Caco-2 (cell line): ENCODE measurements at places on chromosomes 5 and 9.
A peak's percentile ranks its signal among the peaks of the same experiment; 100 is the strongest.

DNA sequence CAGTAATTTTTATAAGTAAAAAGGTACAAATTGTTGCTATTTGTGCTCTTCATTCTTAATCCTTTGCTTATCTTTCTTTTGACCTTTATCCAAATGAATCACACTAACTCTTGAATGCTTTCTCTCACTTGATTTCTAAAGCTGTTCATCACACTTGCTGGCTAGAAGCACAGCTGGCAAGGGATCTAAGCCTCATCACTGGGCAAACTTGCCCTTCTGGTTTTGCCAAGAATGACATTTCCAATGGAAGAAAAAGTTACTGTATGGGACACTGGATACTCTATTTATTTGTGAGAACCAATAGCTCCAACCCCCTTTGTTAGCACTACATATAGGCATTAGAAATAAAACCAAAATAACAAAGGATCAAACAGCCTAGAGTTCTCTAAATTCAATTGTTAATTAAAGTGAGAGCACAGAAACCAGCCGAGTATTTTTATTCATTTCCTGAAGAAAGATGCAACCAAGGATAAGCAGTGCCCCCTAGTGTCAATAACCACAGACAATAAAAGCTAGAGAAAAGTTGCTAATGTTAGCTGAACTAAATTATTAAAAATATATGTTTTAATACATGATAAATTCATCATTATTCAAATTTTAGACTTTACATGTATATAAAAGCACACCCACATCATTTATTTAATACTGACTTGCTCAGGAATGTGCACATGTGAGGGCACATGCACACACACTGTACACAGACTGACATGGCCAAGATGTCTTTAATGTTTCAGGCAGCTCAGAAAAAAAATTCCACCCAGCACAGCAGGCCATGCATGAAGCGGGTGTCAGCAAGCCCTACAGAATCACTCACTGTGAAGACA is 59.8 kb upstream of the POU5F2 start:
- DNase-seq = peak; percentile 55

DNA sequence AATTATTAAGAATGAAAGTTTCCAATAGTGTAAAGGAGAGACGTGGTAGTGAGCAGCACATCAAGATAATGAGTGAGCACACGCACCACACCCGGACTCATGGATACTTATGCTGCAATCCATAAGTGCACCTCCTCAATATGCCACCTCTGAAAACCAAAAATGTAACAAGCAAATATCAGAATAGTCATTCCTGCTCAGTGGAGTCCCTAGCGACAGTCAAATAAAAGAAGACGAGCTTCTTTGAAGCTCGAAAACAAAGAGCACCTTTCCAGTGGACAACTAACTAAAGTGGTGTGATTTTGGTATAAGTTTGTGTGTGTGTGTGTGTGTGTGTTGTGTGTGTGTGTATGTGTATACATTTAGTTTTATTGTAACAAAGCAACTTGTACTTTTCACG is 241.3 kb downstream of the DEPDC1B start:
- no peak for DNase-seq

GRCh38 chr9:107685901-107686300 is 196.3 kb upstream of the KLF4 start:
- no peak for DNase-seq

GRCh38 chr5:142320430-142320738 is 4.4 kb downstream of the SPRY4 start:
- DNase-seq = no peak

GRCh38 chr5:176741561-176742211 is 68.7 kb upstream of the UNC5A start:
- no peak for DNase-seq

- no peak for DNase-seq
Measured at GRCh38 chr5:72559866-72560766, 52.9 kb upstream of the ZNF366 start.

DNA sequence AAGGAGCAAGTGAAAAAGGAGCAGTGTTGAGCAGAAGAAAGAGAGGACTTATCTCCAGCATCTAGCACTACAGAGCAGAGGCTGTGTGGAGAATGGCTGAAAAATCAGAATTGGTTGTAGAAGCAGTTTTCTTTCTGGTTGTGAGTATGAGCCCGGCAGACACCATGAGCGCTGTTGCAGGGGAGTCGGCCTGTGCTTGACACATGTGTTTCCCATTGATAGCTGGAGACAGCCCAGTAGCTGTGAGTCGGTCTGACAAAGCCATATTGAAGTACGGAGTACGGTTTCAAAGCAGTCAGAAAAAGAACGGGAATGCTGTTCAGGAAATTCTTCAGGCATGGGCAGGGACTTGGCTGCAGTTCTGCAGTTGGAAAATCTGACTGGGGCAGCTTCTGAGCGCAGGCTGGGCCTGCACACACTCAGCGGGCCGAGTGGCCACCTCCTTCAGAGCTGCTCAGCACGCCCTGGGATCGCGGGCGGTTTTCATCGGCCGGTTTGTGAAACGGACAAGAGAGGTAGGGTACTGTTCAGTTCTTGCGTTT is at the start of gene SGCD:
TSS of gene SGCD (plus strand) at position 447 of the 542 bp plus-strand sequence.
- DNase-seq = no peak

- DNase-seq = no peak
Measured at GRCh38 chr9:91725651-91726050, 224.4 kb downstream of the ROR2 start.

DNA sequence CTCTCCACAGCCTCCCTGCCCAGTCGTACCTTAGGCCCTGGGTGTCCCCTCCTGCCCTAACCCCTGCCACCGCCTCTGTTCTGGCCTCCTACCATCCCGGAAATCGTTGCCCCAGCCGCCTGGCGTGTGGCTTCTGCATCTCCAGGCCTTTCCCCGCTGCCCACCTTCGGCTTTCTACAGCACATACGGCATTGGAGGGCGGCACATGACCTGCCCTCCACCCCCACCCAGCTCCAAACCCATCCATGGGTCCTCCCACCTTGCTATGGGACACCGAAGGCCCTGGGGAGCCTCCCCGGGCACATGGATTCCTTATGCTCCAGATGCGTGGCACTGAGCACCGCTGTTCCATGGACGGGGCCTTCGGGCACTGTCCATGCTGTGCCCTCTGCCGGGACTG is 32.0 kb downstream of the FGF18 start:
- DNase-seq = no peak

- DNase-seq = no peak
Measured at GRCh38 chr9:126363847-126364671, 37.4 kb downstream of the MVB12B start.

GRCh38 chr9:112921549-112921948 is 30.9 kb upstream of the SLC46A2 start:
- peak; percentile 37 for DNase-seq

DNA sequence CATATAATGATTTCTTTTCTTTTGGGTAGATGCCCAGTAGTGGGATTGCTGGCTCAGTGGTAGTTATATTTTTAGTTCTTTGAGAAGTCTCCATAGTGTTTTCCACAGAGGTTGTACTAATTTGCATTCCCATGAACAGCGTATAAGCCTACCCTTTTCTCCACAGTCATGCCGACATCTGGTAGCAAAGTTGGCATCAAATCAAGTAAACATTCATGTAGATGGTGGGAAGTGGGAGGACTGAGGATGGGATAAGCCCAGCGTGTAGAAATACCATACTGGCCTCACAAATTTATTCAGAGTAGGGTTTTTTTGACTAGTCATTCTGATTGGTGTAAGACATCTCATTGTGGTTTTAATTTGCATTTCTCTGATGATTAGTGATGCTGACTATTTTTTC is 115.4 kb downstream of the EGFLAM start:
- DNase-seq = no peak

- DNase-seq = no peak
Measured at GRCh38 chr5:122202952-122203351, 73.6 kb downstream of the ZNF474 start.

- DNase-seq = no peak
Measured at GRCh38 chr5:41747301-41747700, 122.9 kb downstream of the OXCT1 start.

- no peak for DNase-seq
Measured at GRCh38 chr9:17130725-17131124, 4.1 kb upstream of the CNTLN start.

GRCh38 chr5:34047774-34048572 is 5.0 kb upstream of the C1QTNF3 start:
- no peak for DNase-seq

GRCh38 chr5:96902876-96903275 is 26.6 kb downstream of the ERAP2 start:
- DNase-seq = no peak

- DNase-seq = no peak
Measured at GRCh38 chr5:124951661-124952060, 205.2 kb upstream of the ZNF608 start.

DNA sequence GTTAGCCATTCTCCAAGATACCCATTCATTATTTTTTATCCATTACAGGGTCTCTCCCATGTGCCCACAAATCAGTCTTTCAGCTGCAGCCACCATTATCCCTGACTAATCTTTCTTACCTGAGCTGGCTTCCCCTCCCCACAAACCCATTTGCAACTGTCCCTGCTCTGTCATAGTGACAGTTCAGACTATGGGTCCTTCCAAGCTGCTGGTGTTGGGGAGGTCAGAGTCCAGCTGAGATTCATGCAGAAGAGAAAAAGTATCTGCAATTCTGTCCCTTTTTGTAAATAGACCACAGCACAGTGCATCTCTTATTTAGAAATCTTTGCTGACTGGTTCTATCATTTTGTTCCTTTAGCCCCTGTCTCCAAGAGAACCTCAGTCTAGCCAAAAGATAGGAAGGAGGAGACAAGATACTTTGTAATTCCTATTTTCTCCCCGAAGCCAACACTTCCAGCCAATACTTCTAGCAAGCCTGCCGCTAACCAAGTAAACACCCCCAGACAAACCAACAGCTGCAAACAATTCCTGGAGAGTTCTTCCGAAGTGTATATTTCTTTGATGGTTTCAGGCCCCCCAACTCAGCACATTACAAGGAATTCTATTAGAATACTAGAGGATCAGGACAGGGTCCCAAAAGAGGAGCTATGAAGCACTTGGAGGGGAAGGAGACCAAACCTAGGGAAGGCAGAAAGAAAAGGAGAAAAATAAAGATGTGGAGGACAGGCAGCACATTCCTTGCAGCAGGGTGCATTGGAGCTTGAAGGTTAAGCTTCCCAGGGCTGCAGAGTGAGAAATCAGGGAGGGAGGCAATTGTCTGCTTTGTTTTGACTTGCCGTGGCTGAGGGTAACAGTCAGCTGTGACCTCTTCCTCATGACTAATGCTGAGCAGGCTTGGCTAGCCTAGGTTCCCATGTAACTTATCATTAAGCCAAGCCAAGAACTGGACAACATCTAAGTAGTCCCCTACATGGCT is 148.5 kb downstream of the SGCD start:
- DNase-seq = no peak

DNA sequence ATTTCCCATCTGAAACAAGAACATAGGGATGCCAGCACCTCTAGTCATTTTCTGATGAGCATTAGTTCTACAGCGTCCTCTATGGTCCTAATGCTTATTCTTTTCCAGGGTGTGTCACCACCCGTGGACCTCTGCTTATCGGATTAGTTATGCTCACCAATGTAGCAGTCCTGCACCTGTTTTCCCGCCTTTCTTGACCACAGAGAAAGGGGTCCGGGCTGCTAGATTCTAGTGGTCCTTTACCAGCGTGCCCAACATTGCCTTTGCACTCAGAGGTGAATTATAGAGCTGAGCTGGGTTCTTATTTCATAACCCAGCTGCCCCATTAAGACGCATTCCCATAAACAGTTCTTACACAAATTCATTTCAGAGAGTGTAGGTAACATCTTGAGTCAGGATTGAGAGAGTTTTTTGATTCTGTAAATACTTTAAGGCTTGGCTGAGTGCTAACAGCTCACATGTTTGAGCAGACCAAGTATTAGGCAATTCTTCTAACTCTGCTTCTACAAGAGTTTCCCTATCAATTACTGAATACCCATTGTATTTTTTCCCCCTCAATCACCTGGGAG is 2205.1 kb upstream of the C9orf72 start:
- no peak for DNase-seq

GRCh38 chr9:89527084-89527483 is 29.2 kb upstream of the SEMA4D start:
- DNase-seq = no peak

DNA sequence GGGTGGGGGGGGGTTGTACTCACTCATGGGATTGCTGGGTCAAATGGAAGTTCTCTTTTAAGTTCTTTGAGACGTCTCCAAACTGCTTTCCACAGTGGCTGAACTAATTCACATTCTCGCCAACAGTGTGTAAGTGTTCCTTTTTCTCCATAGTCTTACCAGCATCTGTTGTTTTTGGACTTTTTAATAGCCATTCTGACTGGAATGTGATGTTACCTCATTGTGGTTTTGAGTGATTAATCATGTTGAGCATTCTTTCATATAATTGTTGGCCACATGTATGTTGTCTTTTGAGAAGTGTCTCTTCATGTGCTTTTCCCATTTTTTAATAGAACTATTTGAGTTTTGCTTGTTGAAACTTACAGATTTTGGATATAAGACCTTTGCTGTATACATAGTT is 94.9 kb upstream of the PLPPR1 start:
- DNase-seq = no peak

- no peak for DNase-seq
Measured at GRCh38 chr9:138010861-138011260, 133.3 kb downstream of the CACNA1B start.

GRCh38 chr5:178667688-178668087 is 40.8 kb upstream of the CLK4 start:
- no peak for DNase-seq

DNA sequence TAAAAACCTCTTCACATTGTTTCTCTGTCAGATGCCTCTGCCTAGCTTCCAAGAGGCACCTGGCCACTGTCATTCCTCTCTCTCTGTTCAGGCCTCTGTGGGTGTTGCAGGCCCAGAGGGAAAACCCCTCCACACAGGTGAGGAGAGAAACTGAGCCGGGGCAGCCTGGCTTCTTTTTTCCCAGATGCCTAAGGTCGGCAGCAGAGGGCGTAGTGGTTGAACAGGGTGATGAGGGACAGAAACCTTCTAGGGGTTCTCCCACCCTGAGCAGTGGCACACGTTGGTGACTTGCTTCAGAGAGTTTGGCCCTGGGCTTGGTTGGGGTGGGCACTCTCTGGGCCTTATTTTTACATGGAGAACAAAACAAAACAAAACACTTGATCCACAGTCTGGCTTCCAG is 12.2 kb downstream of the IL9 start:
- no peak for DNase-seq

DNA sequence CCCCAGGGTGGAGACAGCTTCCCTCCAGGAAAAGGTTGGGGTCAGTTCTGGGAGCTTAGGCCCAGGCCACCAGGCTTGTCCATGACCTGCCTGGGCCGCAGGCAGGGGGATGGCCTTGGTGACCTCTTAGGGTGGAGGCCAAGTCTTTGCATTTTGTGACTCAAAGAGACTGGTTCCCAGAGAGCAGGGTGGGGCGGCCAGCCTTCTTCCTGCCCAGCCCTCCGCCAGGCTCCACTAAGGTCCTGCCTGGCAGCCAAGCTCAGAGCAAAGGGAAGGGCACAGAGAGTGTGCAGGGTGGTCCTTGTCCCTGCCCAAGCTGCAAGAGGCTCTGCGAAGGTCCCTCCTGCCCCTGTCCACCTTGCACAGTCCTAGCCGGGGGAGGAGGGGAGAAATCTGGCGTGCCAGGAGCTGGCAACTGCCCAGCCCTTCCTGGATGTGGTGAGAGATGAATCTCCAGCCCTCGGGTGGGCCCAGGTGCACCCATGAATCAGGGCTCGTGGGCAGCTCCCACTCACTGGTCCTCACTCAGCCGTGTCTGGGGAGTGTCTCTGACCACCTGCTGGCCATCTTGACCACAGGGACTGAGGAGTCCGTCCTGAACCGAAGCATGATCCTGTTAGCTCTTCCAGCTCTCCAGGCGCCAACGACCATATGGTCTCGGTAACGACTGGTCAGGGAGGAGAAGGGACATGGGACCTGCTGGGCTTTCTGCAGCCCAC is 2.3 kb upstream of the PTGDS start:
- no peak for DNase-seq
